Activated CD4-positive, alpha-beta T cell treated with anti-CD3 and anti-CD28 coated beads for 36 hours (primary cell): ENCODE measurements at places on chromosomes 6 and 20. TPM values are rescaled to one million over a fixed set of nuclear protein-coding genes. Genes with fewer than 3 reads are reported as not detected.

Gene PRSS16
- total RNA-seq, result 1.5 TPM

Gene PPT2
- 10.1 TPM for total RNA-seq

DNA sequence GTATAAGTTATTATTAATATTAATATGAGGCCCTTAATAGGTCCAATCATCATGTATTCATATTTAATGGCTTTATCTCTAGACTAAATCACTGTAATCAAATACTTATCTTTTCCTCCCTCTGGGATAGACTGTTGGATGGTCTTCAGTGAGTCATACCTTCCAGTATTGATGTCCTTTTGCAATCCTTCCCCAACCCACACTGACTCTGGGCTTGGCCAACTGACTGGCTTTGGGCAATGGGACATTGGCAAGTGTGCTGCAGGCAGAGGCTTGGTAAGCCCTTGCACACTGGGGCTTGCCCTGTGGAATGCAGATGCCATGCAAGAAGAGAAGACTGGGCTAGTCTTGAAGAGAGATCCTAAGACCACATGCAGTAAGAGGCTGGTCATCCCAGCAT is 136.6 kb downstream of the CCDC170 start:
- no peak for DNase-seq

DNA sequence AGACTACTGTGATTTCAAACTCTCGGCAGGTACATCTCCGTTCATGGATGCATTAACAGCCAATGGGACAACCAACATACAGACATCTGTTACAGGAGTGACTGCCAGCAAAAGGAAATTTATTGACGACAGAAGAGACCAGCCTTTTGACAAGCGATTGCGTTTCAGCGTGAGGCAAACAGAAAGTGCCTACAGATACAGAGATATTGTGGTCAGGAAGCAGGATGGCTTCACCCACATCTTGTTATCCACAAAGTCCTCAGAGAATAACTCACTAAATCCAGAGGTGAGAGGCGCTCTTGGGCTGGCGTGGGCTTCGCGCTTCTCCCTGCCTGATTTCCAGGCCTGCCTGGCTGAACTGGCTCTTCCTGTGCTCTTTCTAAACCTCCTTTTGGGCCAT is 68.4 kb downstream of the RPP40 start:
- DNase-seq, result peak; percentile 63
